ENCODE measurements at places on chromosomes 3 and 15.

DNA sequence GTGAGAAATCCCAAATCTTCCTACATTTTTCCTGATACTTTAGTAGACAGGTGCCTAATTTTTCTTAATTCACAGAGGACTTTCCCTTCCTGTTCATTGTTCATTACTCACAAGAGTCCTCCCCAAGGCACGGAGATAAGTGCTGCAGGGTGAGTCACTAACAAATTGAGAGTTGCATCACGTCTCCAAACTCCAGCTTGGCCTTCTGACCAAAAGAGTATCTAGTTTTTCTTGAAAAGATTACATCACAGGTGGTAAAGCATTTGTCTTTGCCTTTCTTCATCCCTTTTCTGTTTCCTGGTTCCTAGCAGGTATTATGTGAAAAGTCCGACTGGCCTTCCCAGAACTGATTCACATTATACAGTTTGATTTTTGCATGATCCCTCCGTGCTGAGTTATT is 24.9 kb upstream of the RASGRP1 start:
- peak; percentile 46 for DNase-seq

DNA sequence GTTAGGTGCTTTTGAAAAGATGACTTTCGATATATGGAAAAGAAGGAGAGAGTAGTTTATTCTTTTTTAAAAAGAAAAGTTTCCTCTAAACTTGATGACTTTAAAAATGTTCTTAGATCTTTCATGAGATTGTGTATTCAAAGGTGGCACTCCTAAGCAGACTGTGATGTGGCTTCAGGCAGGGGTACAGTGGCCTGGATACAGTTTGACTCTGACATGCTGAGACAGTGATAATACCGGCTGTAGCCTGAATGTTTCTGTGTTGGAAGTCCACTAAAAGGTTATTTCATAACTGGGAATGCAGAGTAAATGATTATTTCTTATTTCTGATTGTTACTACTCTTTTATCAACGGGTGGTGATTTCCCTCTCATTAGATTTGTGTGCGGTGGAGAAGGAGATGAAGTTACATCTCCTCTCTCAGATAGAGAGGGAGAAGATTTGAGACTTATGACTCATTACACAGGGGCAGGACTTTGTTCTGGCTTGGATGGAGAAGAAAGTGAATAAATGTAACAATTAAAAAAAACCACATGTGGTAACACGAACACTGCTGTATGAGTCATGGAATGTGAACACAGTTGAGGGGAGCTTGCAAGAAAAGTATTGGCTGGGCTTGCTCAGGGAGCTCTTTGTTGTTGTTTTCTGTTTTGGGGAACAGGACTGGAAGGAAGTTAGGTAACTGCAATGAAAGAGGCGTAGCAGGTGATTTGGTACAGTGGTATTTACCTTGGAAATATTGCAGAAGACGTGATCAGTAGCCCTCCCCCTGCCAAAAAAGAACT is 21.6 kb downstream of the SPTSSB start:
- DNase-seq: peak; percentile 88

DNA sequence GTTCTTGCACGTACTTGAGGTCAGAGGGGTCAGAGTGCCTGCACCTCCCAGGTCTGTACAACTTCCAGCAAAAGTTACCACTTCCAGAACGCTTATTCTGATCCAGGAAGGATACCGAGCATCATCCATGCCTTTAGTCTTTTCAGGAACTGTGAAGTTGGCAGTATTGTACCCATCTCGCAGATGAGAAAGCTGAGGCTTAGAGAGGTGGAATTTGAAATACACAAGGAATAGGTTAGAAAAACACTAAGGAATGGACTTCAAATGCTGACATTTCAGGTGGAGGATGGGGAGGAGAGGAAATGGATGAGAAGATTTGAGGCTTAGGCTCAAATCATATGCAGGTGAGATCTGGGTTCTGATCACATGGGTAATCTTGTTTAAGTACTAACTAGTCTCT is 11.2 kb downstream of the ESYT3 start:
- no peak for DNase-seq

GRCh38 chr3:80259736-80260135 is 491.9 kb upstream of the ROBO1 start:
- no peak for DNase-seq

GRCh38 chr3:51621091-51621892 is 49.8 kb upstream of the TEX264 start:
- DNase-seq: no peak

DNA sequence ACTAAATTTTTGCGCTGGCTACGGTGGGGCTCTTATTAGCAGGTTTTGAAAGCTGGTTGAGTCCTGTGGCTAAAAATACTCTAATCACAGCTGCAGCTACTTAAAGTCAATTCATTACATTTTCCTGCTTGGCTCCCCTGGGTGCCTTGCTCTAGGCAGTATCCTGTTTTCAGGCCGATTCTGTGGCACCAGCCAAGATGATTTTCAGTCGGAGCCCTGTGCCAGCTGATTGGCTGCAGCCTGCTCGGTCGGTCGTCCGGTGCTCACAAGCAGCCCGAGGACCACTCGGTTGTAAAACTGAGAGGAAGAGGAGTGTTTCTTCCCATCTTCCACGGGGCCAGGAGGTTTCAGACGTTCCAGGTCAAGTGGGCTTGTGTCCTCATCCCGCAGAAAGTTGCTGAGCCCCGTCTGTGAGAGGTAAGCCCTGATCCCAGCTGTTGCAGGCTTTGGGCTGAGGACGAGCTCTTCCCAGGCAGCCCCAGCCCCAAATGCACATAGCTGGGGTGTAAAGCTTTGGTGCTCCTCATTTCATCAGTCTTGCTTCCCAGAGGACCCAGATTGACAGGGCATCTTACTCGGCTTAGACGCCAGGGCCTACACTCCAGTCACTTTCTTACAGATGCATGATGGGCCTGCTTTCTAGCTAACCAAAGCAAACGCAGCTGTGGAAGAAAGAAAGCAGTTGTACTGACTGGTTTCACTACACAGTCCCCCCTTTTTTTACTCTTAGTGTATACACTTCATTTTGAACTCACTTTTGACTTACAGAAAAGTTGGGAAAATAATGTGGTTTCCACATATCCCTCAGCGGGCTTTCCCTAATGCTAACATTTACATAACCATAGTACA is 15.9 kb downstream of the LYSMD4 start:
- DNase-seq: no peak

DNA sequence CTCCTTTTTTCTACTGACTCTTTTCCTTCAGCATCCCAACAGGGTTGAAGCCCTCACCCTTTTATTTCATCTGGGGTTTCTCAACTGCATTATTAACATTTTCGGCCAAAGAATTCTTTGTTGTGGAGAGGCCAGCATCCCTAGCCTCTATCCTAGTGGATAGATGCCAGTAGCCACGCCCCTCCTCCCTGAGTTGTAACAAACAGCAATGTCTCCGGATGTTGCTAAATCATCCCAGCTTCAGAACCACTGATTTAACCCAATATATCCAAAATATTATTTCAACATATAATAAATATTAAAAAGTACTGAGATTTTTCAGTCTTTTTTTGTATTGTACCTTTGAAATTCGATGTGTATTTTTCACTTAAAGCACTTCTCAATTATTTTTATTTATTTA is 2.0 kb upstream of the RNF111 start:
- DNase-seq: no peak

DNA sequence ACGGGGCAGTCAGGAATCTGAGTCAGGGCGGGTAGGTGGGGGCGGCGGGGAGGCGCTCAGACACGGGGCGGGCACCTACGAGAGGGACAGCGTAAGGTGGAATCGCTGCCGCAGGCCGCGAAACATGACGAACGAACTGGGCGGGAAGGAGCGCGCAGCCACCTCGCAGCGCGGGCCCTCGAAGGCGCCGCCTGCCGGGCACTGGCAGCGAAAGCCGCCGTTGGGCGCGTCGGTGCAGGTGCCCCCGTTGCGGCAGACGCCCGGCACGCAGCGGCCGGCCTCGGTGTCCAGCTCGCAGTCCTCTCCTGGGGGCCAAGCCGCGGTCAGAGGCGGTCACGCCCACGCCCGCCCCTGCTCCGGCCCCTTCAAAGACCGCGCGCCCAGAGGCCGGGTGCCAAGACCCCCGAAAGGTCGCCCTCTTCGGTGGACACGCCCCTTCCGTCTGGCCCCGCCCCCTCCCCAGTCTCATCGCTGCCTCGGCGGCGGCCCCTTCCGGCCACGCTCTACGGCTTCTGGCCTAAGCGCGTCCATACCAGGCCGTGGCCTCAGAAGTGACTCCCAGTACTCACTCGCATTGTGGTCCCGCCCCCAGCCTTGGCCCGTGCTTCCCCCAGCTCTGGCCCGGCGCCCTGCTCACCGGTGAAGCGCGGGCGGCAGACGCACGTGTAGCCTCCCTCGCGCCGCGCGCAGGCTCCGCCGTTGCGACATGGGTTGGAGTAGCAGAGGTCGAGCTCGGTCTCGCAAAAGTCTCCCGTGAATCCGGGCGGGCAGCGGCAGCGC is 6.4 kb downstream of the CELSR3 start:
- no peak for DNase-seq

DNA sequence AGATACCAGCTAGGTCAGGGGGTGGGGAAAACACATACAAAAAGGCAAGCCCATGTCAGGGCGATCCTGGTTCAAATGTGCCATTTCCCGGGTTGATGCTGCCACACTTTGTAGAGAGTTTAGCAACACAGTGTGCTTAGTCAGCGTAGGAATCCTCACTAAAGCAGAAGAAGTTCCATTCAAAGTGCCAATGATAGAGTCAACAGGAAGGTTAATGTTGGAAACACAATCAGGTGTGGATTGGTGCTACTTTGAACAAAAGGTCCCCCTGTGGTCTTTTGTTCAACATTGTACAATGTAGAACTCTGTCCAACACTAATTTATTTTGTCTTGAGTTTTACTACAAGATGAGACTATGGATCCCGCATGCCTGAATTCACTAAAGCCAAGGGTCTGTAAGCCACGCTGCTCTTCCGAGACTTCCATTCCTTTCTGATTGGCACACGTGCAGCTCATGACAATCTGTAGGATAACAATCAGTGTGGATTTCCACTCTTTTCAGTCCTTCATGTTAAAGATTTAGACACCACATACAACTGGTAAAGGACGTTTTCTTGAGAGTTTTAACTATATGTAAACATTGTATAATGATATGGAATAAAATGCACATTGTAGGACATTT is 28.9 kb downstream of the TPM1 start:
- no peak for DNase-seq

GRCh38 chr15:61374848-61375247 is 145.7 kb upstream of the RORA start:
- DNase-seq: no peak

- DNase-seq: no peak
Observed at GRCh38 chr3:186149319-186149960, 40.6 kb upstream of the ETV5 start.

- no peak for DNase-seq
Observed at GRCh38 chr3:141012571-141012970, 38.6 kb upstream of the SPSB4 start.

DNA sequence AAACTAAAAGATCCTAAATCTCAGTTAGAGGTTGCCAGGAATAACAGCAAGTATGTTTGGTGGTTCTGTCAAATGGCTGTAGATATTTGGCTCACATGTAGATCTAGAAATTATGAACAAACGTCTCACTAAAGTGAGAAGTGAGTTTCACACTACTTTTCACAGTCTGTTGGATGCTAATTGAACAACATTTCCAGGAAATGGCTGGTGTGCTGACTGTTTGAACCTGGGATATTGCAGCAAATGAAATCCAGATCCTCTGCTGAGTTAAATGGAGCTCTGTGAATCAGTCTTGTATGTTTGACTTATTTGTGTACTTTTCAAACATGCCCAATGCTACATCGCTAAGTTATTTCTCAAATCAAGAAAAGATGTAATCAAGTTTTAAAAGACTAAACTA is 21.3 kb upstream of the RSL24D1 start:
- DNase-seq: peak; percentile 41

DNA sequence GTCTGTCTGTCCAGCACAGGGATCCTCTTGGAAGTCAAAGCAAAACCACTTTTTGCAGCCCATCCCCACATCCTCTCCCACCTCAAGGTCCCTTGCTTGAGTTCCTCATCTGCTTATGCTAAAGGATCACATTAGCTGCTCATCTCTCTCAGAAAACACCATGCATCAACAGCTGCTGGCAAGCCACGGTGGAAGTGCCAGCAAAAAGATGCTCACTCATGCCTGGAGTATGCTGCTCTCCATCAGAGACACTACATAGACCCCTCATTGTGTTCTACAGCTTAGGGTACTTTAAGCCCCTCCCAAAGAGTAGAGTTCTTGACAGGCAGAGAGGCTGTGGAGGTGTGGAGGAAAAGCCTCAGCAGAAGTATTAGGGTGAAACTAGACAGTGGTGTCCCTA is 94.6 kb upstream of the COL8A1 start:
- no peak for DNase-seq

DNA sequence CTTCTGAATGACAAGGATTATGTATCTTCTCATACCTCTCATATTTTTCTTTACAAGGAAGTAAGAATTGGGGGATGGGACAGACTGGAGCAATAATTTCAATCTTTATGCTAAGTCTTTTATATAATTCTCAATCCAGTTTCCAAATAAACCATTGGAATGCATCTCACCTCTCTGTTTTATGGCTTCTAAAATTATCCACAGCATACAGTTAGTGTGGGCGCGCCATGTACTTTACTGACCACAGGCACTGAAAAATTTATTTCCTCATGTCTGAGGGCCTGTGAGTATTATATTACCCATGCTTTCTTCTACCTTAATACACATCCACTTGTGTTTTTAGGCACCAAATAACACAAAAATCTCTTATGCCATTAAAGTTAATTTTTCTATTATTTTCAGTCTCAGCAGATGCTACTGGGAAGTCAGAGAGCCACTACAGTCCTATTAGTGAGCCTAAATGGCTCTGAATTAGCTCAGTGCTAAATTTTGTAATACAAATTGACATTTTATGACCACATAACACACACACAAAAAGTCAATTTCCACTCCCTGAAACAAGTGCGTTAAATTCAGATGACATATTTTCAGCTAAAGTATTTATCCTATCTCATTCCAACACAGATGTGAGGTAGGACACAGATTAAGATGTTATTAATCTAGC is 39.3 kb downstream of the SLITRK3 start:
- no peak for DNase-seq

DNA sequence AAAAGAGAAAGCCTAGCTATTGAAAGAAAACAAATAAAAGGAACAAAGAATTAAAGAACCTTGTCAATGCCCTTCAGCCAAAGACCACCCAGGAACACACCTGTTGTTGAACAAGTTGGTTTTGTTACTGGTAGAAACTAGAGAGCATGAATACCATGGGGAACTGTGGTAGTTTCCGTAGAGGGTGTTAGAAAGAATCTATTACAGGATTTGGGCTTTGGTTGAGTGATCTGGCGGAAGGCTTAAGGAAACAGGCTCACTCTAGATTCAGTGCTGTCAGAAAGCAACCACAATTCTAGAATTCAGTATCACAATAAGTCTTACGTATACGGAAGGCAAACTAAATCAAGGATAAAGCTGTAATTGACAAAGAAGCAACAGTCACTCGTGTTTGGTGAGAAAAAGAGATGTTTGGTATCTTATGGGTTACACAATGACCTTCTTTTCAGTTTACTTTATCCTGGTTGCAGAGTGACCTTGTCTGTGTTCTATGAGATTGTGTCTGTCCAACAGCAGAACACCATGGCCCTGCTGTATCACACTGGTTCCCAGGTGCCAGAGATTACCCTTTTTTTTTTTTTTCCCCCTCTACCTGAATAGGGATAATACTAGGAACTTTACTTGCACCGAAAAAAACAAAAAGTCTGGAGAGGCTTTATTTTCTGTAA is 265.9 kb downstream of the SHQ1 start:
- DNase-seq: no peak

- DNase-seq: no peak
Observed at GRCh38 chr3:194354315-194354714, 3.2 kb upstream of the CPN2 start.

- DNase-seq: no peak
Observed at GRCh38 chr3:46883054-46883829, 5.7 kb downstream of the PTH1R start.

- DNase-seq: peak; percentile 81
Observed at GRCh38 chr3:150309557-150309956, 98.5 kb upstream of the TSC22D2 start.

All from fibroblast of skin of left quadriceps (primary cell).